ENCODE measurements at places on chromosomes 16 and 17.

DNA sequence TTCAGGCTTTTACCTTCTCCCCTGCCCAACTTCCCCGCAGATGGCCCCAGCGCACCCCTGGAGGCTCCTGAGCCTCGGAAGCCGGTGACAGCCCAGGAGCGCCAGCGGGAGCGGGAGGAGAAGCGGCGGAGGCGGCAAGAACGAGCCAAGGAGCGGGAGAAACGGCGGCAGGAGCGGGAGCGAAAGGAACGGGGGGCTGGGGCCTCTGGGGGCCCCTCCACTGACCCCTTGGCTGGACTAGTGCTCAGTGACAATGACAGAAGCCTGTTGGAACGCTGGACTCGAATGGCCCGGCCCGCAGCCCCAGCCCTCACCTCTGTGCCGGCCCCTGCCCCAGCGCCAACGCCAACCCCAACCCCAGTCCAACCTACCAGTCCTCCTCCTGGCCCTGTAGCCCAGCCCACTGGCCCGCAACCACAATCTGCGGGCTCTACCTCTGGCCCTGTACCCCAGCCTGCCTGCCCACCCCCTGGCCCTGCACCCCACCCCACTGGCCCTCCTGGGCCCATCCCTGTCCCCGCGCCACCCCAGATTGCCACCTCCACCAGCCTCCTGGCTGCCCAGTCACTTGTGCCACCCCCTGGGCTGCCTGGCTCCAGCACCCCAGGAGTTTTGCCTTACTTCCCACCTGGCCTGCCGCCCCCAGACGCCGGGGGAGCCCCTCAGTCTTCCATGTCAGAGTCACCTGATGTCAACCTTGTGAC lies 3.6 kb downstream of the MAPK7 start:
- DNase-seq, result no peak
- no peaks in the 10 kb centered on the region for H3K27me3 ChIP-seq
- peaks cover 13% of the 10 kb centered on the region for H3K4me1 ChIP-seq
- H3K27ac ChIP-seq, result no peak overlapping the region
- peaks cover 27% of the 10 kb centered on the region for H3K36me3 ChIP-seq

GRCh38 chr16:12582696-12583095 lies 221.0 kb downstream of the CPPED1 start:
- no peak overlapping the region for H3K27ac ChIP-seq
- no peaks in the 10 kb centered on the region for H3K36me3 ChIP-seq
- DNase-seq, result no peak
- no peak overlapping the region for H3K4me3 ChIP-seq

- peaks cover 22% of the 10 kb centered on the region for H3K4me1 ChIP-seq
- peak overlapping the region; percentile 55 for H3K27ac ChIP-seq
- H3K4me3 ChIP-seq, result no peak overlapping the region
- DNase-seq, result no peak
Measured at GRCh38 chr17:67680445-67681224, 37.1 kb upstream of the NOL11 start.

GRCh38 chr16:64489449-64489848 lies 632.4 kb downstream of the CDH11 start:
- H3K36me3 ChIP-seq, result no peaks in the 10 kb centered on the region
- no peaks in the 10 kb centered on the region for H3K4me1 ChIP-seq
- no peak for DNase-seq

GRCh38 chr17:77370586-77370985 lies 229.8 kb downstream of the SEC14L1 start:
- no peak overlapping the region for H3K4me3 ChIP-seq
- H3K27me3 ChIP-seq, result no peaks in the 10 kb centered on the region
- peaks cover 14% of the 10 kb centered on the region for H3K36me3 ChIP-seq
- H3K27ac ChIP-seq, result no peak overlapping the region
- H3K4me1 ChIP-seq, result peaks cover 45% of the 10 kb centered on the region

Measured in activated CD8-positive, alpha-beta T cell treated with anti-CD3 and anti-CD28 coated beads for 36 hours (primary cell).